ENCODE measurements at places on chromosomes 2 and 18.

- DNase-seq = no peak
These were observed 43.0 kb upstream of the PID1 start for GRCh38 chr2:229314117-229314516.

- no peak for DNase-seq
These were observed 2.7 kb upstream of the NPC1 start for GRCh38 chr18:23588836-23589560.

- DNase-seq = no peak
These were observed at the start of gene HTR2B for GRCh38 chr2:231124838-231125568. Gene HTR2B (minus strand): TSS chr2:231125042. CDS start chr2:231123764, 1,278 bp downstream.

DNA sequence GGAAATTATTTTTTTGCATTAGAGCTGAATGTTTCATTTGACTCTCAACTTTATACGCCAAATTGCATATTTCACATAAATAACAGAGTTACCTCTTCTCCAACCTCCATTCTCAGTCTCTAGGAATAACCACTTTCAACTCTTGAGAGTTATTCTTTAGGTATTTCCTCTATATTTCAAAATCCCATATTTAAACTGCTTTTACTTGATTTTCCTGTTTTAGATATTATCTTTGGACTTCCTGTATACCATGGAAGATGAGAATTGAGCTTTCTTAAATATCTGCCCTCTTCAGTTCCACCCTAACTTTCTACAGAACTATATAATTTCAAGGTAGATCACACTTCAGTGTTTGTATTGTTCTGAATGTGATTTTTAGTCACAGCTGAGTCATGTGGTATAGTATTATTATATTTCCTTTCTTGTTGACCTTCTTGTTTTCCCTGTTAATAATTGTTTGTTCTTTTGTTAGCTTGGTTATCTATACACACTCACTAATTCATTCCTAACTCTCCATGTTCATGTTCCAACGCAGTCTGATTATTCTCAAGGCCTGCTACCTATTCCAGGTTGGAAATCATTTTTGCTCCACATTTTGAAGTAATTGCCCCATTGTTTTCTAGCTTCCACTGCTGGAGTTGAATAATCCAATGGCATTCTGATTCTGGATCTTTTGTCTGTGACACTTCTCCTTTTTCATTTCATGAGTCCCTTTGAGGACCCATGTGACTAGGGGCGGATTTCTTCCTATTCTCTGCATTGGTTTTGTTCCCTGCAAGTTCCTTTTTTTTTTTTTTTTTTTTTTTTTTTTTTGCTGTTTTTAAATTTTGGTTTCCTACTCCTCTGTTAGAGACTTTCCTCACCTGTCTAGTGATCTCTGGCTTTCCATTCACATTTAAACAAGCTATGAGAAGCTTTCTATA, 156.8 kb upstream of the RBMS1 start:
- no peak for DNase-seq

- no peak for DNase-seq
These were observed 27.4 kb downstream of the HS6ST1 start for GRCh38 chr2:128291161-128291843.

- DNase-seq = no peak
These were observed 385.3 kb downstream of the RBM43 start for GRCh38 chr2:150876251-150876950.

DNA sequence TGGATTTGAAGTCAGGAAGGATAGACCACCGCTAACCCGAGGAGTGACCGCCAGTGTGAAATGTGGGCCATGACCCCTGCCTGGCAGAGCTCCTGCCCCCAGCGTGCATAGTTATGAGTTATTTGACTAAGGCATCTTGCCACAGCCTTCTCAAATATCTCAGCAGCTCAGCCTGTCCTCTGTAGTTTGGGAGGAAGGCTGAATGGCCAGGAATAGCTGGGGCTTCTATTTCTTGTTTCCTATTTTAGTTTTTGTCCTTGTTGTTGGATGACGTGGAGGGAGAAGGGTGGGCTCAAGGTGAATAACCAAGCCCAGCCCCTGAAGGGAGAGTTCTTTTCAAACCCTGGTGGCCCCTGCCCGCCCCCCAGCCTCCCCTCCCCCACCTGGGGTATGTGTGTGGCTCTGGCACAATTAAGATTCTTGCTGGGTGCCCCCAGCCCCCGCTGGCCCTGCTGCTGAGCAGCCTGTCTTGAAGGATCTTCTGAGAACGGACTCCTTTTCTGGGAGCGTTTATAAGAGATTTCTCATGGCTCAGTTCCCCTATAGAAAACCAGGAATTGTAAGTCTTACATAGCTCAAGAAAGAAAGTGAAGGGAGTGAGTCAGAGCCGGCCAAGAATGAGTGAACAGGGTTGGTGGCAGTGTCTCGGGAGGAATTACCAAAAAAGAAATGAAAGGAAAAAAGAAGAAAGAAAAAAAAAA, 157.4 kb downstream of the GLI2 start:
- DNase-seq = no peak

DNA sequence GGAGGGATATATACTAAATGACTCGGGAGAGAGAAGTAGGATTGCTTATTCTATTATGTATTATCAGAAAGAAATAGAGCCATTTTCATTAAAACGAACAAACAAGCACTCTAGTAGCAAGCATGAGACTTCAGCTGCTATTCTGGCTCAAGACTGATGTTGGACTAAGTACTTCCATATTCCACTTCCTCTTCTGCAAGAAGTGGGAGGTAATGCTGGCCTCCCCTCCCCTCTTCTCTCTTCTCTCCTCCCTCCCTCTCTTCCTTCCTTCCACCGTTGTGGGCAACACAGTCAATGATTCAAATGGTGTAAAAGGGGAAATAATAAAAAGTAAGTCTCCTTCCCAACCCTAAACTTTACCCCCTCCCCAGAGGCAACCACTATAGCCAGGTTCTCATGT, 62.6 kb downstream of the EMX1 start:
- no peak for DNase-seq

- no peak for DNase-seq
These were observed 336.9 kb downstream of the BCL11A start for GRCh38 chr2:60216452-60216995.

- no peak for DNase-seq
These were observed 32.4 kb downstream of the INPP4A start for GRCh38 chr2:98477036-98477435.

- no peak for DNase-seq
These were observed 23.4 kb upstream of the TMEM87B start for GRCh38 chr2:112031473-112032223.
